Head of caudate nucleus (tissue), 42 donors: ENCODE measurements at places on chromosomes 3 and 15.

DNA sequence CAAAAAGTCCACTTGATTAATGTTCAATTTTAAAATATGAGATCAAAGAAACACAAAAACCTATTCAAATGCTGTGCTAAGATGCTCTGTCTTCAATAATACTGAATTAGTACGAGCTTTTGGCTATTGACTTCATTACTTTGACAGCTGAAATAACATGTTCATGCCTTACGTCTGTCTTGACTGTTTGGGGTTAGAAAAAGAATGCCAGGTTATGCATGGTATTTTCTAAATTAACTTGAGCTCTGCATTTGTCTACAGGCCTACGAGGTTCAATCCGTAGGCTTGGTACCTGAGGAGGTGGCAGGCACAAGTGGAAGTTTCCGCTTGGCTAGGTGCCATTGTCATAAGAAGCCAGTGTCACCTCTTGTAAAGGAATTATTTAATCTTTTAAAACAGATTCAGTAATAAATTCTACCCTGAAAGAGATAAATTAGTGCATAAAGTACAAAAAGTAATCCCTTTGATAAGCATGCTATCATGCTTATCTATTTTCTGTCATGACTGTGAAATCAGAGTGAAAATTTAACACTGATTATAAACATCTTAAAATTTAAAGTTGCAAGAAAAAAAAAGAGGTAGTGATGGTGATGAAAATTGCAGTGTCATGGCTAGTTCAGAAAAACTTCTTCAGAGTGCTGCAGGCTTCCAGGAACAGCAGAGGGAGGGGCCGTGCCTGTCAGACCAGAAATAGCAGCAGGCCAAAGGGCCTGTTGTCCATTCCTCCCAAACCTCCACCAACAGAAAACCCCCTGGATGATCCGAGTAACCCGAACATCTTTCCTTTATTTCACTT lies 115.7 kb downstream of the ARRDC4 start:
- DNase-seq: no peak

GRCh38 chr15:31402003-31402402 lies 75.4 kb downstream of the KLF13 start:
- no peak for DNase-seq

- DNase-seq: peak; percentile 50
Observed at GRCh38 chr15:63348392-63348791, 33.3 kb downstream of the CA12 start.

DNA sequence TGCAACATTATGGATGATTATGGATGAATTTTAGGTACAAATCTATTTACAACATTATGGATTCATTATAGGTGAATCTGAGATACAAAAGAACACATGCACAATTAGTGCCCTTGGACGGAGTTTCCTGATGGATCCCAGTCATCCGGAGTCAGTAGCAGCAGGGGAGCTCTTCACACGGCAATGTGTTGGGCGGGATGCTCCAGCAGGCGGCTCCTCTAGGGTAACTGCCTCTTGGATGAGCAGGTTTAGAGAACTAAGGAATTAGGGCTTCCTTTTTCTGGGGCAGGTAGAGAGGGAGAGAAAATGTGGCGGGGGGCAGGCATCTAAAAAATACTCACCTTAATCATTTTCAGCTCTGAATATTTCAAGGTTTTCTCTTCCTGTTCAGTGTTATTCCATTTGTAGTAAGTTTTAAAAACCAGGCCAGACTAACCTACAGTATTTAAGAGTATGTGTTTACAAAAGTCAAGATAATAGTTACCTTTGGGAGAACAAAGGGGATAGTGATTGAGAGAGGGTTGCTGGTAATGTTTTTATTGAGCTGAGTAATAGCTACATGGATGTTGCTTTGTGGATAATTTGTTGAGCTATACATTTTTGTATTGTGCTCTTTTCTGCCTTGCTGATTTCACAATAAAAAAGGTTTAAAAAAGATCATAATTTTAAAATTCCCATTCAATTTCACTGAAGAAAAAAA lies 27.4 kb upstream of the GOLM2 start:
- no peak for DNase-seq

GRCh38 chr15:48510976-48511375 lies 134.5 kb downstream of the FBN1 start:
- no peak for DNase-seq

DNA sequence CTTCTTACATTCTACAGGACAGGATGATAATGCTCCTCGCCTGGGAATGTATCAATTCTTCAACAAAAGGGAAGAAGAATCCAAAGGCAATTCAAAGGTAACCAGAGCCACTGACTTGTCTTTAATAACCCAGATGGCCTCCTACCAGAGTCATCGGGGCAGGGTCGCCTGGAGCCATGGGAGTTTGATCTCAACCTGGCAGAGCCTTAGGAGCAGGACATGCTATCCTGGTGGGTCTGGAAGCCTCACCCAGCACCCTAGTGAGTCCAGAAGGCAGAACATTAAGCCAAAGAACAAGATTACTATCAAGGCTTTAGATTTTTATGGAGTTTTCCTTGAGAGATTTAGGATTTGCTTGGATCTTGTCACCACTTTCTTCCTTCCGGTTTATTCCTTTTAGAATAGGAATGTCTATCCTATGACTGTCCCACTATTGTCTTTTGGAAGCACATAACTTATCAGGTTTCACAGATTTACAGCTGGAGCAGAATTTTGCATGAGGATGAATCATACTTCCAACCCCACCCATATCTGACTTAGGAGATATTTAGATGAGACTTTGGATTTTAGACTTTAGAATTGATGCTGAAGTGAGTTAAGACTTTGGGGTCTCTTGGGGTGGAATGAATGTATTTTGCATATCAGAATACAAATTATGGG lies 330.3 kb upstream of the GOLIM4 start:
- DNase-seq: no peak

- DNase-seq: no peak
Observed at GRCh38 chr15:68782589-68783161, 38.0 kb downstream of the ANP32A start.

GRCh38 chr3:106268696-106269095 lies 399.9 kb upstream of the CBLB start:
- DNase-seq: no peak
